ENCODE measurements at places on chromosomes 4 and X.
A peak's percentile ranks its signal among the peaks of the same experiment; 100 is the strongest.

DNA sequence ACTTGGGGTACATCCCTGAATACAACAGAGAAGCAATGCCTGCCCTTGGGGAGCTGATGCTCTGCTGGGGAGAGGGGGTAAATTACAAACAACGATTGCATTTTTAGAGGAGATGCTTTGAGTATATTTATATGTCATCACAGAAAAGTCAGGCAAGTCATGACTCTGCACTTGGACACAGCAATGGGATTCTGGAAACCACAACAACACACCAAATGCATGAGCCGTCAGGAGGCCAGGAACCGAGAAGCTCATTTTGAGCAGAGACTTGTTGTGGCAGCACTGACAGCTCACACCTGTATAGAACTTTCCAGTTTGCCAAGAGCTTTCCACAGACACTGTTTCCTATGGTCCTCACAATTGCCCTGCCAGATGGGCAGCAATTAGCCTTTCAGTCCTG is 113.2 kb upstream of the RBPJ start:
- DNase-seq: no peak

DNA sequence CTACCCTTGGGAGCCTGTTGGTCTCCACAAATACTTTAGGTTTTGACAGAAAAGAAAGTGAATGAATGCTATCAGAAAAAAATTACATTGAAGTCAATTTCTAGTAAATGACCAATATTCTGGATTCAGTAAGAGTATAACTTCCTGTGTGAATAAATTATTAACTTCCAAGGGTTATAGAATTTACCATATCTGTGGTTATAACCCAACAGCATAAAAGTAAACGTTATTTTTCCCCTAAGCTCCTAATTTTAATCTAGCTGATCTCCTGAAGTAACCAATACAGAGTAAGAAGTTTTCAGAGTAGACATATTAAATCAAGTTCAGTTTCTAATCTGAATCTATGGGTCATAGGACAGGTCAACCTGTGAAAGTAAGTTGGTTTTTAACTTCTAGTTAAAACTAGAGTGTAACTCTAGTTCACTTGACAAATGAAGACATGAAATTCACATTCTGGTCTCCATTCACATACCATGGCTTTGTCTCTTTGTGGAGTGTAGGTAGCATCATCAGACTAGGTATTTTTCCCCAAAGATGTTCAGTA is 22.8 kb downstream of the DTHD1 start:
- no peak for DNase-seq

DNA sequence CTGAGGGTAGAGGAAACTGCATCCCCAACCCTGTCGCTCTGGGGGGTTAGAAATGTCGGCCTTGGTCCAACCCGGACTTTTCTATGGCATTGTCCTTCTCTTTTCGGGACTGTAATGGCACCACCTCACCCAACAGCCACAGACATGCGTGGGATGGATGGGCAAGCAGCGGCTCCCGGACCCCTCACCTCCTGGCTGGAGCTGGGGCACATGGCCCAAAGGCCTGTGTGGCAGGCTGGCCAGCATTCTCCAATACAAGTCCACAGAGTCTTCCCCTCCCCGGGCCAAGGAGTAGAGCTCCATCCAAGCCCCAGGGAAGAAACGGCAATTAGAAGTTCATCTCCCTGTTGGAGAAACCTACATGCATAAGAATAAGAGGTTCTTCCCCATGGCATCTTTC is 142.9 kb downstream of the NR3C2 start:
- no peak for DNase-seq

DNA sequence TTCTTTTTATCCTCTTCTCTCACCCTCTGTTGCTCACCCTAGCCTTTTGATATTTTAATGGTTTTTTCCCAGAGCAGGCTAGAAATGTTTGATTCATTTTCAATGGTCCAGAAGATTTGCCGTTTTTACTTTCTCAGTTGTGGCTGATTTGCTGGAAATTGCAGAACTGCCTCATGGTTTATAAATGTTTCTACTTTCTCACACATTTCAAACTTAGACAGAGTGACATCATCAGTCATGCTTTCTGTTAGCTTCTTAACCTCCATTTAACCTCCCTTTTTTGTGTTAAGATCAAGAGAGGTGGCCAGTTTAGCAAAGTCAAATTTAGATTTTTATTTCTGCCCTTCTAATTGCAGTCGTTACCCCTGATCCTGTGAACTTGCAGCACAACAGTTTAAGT is 8.7 kb downstream of the RXFP1 start:
- no peak for DNase-seq

GRCh38 chr4:88230461-88230891 is 53.9 kb downstream of the PPM1K start:
- no peak for DNase-seq

DNA sequence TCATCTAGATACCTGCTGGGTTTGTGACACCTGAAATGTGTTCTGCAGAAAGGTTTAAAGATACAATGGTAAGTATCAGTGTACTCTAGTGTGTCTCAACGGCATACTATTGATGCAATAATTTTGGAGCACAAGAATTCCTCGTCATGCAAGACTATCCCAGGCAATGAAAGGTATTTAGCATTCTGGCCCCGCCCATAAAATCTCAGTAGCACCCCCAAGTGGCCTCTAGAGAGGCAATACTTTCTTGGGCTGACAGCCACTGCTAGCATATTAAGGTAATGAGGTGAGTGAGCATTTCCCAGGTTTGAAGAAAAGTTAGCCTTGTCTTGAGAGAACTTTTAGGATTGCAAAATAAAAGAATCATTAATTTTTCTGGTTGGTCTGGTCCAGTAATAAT is 24.0 kb downstream of the TAB3 start:
- DNase-seq: no peak

- no peak for DNase-seq
Measured at GRCh38 chr4:172648471-172648870, 520.1 kb upstream of the GALNT7 start.

DNA sequence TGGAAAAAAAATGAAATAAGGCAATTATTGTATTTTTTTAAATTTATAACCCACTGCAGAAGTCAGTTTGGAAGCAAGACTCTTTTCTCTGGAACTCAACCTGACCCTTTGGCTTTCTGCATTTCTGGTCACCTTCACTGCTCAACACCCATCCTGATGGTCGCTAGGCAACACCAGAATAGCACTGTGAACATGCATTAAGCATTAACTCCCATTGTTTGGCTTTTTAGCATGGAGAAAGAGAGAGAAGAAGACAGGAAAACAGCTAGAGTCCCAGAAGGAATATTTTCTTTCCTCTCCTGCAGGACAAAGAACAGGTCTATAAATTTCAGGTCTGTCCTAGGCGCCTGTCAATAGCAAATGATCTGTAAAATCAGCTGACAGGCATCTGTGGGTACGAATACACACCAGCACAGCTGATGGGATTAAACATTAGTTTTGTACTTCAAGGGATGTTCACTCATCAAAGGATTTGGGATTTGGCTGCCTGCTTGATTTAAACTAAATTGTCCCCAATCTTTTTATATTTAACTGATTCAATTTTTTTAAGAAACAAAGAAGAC is 137.2 kb upstream of the ETNPPL start:
- DNase-seq: no peak

GRCh38 chrX:37420185-37420584 is 71.0 kb downstream of the PRRG1 start:
- no peak for DNase-seq

GRCh38 chrX:15418041-15418706 is 34.0 kb upstream of the VEGFD start:
- no peak for DNase-seq

GRCh38 chr4:154471032-154471431 is 20.6 kb downstream of the DCHS2 start:
- no peak for DNase-seq

DNA sequence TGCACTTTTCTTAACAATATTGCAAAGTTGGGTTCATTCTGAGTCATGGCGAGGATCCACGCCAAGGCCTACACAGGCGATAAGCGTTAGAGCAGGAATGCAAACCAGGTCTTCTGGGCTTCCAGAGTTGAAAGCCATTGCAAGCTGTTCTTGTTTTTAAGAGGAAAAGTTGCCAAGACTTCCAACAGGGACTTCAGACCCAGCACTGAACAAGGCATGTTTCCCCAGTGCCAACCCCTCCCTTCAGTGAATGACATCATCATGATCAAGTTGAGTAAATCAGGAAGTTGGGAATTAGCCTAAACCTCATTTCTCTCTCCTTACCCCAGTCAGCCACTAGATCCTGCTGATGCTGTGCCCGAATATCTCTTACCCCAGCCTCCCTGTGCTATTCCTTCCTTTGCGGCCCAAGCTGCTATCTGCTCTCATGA is 355.1 kb downstream of the HS3ST1 start:
- DNase-seq: no peak

GRCh38 chr4:87559090-87559837 is 30.1 kb upstream of the SPARCL1 start:
- DNase-seq: no peak

DNA sequence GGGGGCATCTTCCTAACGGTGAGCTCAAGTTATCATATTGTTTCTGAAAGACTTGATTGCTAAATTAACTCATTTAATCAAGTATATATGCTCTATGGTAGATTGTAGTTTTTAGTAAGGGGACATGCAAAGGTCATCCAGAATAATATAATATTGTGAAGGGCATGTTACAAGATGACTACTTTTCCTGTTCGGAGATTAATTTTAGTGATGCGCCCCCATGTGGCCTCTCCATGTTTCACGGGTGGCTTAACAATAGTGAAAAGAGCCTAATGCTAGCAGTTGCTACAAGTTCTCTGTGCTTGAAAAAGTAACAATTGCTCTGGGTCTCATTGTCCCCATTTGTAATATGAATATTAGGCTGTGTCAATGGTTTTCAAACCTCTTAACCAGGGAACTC is 12.2 kb downstream of the SMPX start:
- DNase-seq: no peak

DNA sequence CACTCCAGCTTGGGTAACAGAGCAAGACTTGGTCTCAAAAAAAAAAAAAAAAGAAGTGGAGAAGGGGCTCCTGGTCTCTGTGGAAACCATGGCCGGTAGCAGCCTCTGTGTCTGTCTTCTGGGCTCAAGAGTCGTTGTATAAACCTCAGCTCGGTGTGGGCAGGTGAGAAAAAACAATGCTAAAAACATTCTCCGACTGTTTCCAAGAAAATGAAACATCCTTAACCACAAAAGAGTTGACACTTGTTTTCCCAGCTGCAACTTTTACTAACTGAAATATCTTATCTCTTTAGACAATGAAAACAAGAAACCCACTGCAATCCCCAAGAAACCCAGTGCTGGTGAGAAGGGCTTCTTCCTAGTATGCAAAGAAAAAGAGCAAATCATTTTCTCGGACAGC is 26.2 kb downstream of the CD99 start:
- no peak for DNase-seq

DNA sequence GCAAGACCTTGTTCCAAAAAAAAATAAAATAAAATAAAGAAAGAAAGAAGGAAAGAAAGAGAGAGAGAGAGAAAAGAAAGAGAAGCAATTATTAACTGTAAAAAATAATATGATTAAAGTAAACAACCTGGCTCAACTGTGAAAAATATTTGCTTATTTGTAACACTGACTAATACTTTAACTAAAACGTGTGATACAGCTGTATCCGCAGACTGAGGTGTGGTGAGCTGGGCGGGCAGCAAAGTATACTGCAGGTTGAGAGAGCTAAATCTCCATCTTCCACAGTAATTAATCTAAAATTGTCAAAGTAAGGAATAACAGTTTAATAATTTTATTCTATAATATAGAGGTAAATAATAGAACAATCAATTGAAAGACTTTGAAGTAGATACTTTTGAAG is 145.5 kb upstream of the FAM241A start:
- DNase-seq: no peak

GRCh38 chr4:3470244-3471097 is 7.4 kb downstream of the DOK7 start:
- DNase-seq: no peak

DNA sequence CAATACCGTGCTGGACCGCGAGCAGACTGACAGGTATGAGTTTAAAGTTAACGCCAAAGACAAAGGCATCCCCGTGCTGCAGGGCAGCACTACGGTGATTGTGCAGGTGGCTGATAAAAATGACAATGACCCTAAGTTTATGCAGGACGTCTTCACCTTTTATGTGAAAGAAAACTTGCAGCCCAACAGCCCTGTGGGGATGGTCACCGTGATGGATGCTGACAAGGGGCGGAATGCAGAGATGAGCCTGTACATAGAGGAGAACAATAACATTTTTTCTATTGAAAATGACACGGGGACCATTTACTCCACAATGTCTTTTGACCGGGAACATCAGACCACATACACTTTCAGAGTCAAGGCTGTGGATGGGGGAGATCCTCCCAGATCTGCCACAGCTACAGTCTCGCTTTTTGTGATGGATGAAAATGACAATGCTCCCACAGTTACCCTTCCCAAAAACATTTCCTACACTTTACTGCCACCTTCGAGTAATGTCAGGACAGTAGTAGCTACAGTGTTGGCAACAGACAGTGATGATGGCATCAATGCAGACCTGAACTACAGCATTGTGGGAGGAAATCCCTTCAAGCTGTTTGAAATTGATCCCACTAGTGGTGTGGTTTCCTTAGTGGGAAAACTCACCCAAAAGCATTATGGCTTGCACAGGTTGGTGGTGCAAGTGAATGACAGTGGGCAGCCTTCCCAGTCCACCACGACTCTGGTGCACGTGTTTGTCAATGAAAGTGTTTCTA is 3.2 kb downstream of the PCDH7 start:
- DNase-seq: no peak

DNA sequence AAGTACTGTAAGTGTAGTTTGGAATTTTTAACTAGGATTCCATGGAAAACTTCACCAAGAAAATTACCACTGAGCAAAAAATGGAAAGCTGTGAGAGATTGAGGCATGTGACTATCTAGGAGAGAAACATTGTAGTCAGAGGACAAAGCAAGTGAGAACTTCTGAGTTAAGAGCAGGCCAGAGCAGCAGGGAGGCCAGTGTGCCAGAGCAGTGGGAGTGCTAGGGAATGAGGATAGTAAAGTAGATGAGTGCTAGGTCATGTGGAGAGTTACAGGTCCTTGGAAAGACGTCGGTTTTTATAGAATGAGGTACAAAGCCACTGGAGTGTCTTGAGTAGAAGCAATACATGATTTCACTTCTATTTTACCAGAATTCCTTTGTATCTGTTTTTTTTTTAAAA is 52.7 kb upstream of the FAT4 start:
- DNase-seq: no peak

DNA sequence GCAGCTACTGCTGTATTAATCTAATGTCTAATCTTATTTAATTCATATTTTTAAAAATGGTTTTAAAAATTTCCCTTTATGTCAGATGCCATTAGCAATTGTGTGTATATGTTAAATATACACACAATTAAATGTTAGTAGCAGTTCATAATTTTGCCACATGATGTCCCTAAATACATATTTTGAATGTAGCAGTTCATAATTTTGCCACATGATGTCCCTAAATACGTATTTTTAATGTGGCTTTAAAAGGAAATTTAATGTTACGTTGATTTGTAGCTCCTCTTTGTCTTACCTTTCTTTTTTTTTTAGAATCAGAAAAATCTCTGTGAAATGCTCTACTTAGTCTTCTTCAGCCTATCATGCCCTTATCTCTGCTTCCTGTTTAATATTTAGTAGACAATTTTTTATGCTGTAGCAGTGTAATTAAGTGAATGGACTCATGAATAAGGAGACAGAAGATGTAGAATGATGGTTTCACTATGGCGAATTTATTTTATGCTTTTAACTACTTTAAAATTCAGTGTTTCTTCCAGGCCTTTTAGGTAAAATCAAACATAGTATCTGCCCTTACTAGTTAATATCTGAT is 26.1 kb downstream of the RBM46 start:
- peak; percentile 5 for DNase-seq

All from HS-27A (cell line).